ENCODE measurements at places on chromosomes 6 and 20.

DNA sequence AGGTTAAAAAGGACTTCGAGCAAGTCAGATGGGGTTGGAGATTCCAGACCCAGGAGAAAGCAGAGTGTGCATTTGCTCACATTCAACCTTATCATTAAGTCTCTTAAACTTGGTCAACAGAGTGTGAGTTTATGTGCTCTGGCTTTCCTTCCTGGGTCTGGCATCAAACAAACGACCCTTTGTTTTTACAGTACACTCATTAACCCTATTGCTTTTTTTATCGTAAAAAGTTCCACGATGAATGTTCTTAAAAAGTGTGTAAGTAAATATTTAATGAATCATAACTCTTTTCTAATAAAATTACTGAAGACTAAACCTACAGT lies 2.5 kb downstream of the FYN start:
- DNase-seq: no peak

- DNase-seq: no peak
Measured at GRCh38 chr6:19450651-19451050, 386.5 kb upstream of the ID4 start.

GRCh38 chr6:12528136-12528535 lies 188.4 kb upstream of the PHACTR1 start:
- DNase-seq: no peak

- no peak for DNase-seq
Measured at GRCh38 chr20:45851501-45851900, 5.7 kb downstream of the ACOT8 start.

DNA sequence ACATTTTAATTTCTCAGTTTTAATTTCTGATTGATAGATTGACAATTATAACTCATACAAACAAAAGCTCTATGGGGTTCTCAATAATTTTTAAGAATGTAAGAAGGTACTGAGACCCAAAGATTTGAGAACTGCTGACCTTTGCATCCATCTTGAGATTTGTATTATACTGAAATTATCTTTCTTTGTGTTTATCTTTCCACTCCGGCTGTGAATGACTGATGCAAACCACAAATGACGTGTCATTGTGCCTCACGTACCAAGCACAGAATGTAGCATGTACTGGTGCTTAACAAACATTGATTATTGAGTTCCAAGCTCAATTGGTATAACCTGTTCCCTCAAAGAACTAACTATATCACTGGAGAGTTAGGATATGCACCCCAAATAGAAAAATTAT lies 152.1 kb upstream of the SMLR1 start:
- DNase-seq: no peak

GRCh38 chr6:130324657-130325056 lies 41.2 kb upstream of the TMEM200A start:
- DNase-seq: no peak

DNA sequence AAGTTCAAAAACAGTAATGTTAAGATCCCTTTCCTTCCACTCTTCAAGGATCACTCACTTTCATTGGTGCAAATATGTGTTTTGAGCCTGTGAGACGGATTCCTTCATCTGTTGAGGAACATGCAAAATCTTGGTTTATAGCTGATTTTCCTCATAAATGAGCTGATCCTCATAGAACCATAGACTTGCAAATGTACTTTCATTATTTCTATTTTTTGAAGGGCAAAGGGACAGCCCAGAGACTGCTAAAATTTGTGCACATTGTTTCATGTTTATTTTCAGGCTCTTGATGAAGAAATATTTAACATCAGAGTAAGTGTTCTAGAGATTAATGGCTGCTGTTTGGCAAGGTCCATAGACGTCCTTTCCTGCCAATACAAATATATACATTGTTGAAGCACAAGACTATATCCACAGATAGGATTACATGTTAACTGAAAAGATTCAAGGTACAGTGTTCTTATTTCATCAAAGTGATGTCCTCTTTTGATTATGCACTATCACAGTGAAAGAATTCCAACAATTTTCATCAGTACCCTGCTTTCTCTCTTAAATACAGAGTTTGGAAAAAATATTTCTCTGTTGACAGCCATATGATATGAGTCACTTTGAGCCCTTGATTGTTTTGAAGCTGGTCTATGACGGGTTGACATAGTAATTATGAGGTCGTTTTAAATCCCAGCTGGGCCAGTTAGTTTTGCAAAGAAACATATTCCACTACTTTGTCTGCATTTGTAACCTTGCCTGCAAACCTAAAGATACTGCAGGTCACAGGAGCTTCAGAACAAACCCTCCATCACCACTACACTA lies 95.7 kb downstream of the FILIP1 start:
- DNase-seq: no peak

DNA sequence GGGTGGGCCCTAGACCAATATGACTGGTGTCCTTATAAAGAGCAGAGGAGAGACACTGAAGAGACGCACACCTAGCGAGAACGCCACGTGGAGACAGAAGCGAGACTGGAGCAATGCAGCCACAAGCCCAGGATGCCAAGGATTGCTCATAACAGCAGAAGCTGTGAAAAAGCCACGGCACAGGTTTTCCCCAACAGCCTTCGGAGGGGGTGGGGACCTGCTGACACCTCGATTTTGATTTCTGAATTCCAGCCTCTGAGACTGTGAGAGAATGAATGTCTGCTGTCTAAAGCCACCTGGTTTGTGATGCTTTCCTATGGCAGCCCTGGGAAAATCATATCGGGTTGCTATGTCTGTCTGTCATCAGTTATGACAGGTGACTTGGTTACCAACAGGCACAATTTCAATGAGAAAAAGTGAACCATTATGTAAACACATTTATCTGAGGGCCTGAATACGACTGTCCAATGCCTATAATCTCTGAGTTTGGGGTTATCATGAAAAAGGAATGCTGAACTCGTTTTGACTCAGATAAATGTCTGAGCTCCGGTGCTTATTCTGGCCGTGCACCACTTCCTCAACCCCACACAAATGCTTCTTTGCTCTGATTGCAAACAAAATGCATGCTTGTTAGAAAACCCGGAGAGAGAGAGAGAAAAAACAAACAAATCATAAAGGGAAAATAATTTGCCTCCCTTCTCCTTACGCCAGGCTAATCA lies 769.7 kb downstream of the PTPRT start:
- DNase-seq: no peak

DNA sequence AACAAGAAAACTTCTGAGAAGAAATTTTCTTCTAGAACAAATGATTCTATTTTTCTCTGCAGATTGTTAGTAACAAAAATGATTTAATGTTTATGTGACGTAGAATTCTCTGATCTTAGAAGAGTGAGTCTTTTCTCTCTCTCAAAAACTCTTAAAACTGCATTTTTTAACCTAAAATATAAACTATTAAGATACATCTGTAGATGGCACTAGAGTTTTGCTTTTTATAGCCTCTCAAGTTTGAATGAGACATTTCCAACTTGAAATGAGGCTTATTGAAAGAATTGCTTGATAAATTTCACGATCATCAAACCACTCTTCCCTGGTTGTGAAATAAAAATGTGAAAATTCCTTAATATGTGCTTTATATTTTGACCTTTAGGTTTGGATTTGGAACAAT lies 53.8 kb downstream of the PHF3 start:
- DNase-seq: no peak

- no peak for DNase-seq
Measured at GRCh38 chr6:86153521-86153920, 510.8 kb upstream of the SYNCRIP start.

- no peak for DNase-seq
Measured at GRCh38 chr20:60327971-60328660, 369.9 kb downstream of the CDH26 start.

DNA sequence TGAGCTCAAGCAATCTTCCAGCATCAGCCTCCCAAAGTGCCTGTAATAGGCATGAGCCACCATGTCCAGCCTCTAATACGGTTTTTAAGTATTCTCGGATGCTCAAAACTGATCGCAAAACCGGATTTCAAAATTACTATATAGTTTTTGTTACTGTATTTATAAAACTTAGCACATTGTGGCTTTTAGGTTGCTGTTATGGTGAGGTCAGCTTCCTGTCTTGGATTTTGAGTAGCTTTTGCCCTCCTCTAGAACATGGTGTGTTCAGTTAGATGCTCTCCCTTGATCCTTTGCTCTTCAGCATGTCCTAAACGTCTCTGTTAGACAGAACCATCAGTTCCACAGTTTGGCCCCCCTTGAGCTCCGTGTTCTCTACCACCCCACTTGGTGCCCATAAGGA lies 96.2 kb downstream of the RPP40 start:
- no peak for DNase-seq

DNA sequence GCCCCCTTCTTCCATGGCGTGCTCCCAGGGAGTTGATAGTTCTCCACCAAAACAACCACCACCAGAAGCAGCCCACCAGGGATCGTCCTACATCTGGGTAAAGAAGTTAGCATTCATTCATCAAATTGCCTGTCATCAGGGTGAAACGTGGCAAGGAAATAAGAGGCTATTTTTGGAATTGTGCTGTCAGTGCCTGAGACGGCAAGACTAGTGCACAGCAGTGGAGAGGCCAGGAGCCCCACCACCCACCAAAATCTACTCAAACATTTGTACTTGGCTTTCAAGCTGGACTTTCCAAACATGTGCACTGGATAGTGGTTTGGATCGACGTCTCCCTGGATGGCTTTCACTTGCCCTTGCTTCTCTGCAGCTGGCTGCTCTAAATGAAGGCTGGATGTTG lies 44.8 kb downstream of the TXNDC5 start:
- DNase-seq: no peak

DNA sequence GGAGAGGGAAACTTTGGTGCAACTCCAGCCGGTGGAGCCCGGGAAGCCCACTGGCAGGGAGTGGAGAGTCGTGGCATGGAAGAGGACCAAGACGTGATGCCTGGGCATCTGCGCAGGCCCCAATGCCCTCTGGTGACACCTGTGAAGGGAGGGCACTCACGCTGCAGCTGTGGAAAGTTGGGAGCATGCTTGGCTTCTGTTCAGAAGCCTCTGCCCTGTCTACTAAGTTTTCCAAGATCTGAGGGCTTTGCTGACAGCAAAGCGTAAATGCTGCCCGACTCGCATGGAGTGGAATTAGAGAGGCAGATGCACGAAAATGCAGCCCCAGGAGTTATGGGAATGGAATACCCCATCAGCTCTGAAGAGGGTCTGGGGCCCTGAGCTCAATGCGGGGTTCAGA lies 75.7 kb downstream of the SYNDIG1 start:
- DNase-seq: no peak

DNA sequence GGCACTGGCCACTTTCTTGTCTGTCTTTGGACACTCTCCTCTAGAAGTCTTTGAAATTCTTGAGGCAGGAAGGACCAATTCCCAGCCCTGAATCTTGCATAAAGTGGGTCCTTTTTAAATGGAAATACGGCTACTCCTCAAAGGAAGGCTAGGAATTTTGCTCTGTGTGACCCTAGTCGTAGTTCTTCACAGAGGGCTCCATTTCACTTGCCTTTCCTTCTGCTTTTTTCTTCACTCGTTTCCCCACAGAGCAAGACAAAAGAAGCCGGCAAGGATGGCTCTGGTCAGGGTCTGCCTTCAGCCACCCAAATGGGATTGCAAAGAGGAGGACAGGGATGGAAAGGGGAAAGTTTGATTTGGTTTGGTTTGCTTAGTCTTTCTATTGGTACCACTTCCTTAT lies 25.8 kb downstream of the HLA-E start:
- DNase-seq: no peak

DNA sequence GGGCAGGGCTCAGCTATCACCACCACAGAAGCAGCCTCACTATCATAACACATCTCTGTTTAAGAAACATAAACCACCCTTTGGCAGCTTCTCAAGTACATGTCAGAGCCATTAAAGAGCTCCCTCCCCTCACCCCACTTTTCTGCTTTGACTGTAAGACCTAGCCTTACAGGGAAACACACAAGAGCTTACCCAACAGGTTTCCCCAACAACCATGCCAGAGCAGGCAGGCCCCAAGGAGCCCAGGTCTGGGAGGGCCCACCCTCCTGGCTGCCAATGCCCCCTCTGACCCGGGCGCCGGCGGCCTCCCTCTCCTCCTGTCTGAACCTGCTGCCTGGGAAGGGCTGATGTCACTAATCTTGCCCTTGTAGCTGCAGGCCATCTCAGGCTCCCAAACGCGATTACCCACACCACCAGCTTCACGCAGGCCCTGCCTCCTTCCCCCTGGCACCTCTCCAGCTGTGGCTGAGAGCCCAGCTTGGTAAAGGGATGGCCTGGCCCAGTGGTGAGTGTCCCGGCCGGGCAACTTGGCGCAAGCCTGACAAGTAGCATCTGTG lies 402.0 kb downstream of the MAFB start:
- no peak for DNase-seq

DNA sequence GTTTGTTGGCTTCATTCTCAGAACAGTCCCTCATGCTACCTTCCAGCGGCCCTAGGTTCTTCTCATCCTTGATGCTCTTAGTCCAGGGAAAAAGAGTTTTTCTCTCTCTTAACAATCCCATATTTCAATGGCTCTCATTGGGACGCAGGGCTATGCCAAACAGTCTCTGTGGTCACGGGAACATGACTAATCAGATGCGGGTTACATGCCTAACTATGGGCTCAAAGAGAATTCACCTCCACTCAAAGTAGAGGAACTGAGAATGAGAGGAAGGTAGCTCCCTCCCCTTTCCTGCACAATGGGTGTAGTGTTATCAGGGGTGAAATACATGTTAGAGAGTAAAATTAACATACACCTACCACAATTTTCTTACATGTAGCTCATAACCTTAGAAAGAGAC lies 18.1 kb upstream of the ATRN start:
- DNase-seq: no peak

DNA sequence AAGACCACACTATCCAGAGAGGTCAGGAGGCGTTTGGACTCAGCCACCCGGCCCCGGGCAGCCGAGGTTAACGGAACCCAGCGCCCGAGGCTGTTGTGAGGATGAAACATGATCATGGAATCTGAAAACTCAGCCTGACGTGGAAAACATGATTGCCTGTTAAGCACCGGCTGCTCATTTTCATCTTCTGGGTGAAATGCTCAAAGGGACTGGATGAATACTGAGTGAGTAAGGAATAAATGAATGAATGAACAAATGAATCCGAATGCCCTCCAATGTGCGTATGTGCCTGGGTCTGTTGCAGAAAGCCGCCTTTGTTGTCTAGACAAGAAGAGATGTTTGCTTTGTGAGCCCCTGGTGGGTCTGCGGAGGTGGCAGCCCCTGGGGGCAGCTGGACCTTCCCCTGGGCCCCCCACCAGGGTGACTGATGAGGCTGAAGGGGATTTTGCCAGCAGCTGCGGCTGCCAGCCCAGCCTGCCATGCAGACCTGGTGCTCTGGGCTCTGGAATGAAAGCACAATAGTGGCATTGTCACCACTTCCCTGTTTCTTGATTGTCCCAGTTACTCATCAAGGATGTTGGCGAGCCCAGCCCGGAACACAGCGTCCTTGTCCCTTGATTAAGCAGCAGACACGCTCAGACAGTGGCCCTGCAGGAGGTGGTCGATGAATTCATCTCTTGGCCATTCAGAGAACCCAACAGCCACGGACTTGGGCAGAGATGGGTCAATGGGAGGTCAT lies 211.1 kb downstream of the ANKRD60 start:
- no peak for DNase-seq
